ENCODE measurements at places on chromosomes 5 and 9.

DNA sequence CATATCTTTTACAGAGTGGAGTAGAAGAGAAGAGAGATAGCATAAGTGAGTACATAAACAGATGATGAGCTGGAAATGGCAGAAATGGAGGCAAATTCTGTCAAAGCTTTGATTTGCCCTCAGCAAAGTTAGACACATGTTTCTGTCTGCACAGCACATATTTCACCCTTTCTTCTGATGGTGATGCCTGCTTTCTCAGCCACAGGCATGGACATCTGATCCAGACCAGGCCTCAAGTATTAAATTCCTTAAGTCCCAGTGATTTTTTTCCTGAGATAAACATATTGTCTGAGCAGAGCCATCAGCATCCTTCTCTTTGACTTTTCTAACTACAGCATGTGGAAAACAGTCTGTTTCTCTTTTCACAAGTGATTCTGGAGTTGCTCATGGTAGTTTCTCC, 409.8 kb downstream of the MAN2A1 start:
- H3K27me3 ChIP-seq = no peaks in the 10 kb centered on the region
- H3K4me1 ChIP-seq = no peaks in the 10 kb centered on the region
- H3K27ac ChIP-seq = no peak overlapping the region

- H3K4me3 ChIP-seq = no peak overlapping the region
- H3K4me1 ChIP-seq = peaks cover 2% of the 10 kb centered on the region
- no peaks in the 10 kb centered on the region for H3K36me3 ChIP-seq
- no peak overlapping the region for H3K27ac ChIP-seq
- DNase-seq = no peak
Observed at GRCh38 chr5:62783374-62784057, 204.9 kb downstream of the LRRC70 start.

DNA sequence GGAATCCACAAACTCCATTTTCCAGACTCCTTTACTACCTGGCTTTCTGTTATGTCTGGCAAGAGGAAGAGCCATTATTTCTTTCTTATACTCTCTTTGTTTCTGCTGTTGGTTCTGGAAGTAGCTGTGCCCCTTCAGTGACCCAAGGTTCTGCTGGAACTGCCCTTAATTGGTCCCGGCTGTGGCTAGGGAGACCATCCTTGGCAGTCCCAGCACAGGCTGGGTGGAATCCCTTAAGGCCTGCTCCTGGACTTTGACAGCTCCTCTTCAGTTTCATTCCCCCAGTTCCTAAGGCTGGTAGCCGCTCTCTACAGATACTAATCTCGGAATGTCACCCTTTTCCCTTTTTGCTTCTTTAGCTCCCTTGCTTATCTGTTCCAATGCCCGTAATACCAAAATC, 81.9 kb upstream of the GLIS3 start:
- H3K27me3 ChIP-seq = peaks cover 2% of the 10 kb centered on the region
- no peak overlapping the region for H3K27ac ChIP-seq
- no peak overlapping the region for H3K4me3 ChIP-seq

GRCh38 chr5:149370878-149371277, 8.2 kb downstream of the IL17B start:
- no peaks in the 10 kb centered on the region for H3K27me3 ChIP-seq
- peaks cover 4% of the 10 kb centered on the region for H3K36me3 ChIP-seq
- no peak overlapping the region for H3K4me3 ChIP-seq
- DNase-seq = no peak
- no peaks in the 10 kb centered on the region for H3K4me1 ChIP-seq
- H3K27ac ChIP-seq = no peak overlapping the region

- peaks cover 12% of the 10 kb centered on the region for H3K4me1 ChIP-seq
- no peak overlapping the region for H3K27ac ChIP-seq
- H3K4me3 ChIP-seq = no peak overlapping the region
- H3K36me3 ChIP-seq = no peaks in the 10 kb centered on the region
- DNase-seq = no peak
Observed at GRCh38 chr9:113620377-113621161, 157.0 kb downstream of the RGS3 start.

DNA sequence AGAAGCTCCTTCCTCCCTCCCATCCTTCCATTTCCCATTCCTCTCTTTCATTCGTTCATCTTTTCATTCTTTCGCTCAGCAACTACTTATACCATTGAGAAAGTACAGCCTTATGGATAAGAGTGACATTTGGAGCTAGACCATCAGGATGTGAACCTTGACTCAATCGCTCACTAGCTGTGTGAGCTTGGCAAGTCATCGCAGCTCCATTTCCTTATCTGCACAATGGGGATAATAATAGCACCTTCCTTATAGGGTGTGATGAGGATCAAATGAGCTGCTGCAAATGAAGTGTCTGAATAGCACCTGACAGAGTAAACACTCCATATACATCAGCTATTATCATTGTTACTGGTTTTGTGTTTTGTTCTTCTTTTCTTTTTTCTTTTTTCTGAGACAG, 28.1 kb upstream of the SYNPO start:
- no peak overlapping the region for H3K4me3 ChIP-seq
- DNase-seq = no peak
- no peaks in the 10 kb centered on the region for H3K27me3 ChIP-seq
- H3K27ac ChIP-seq = no peak overlapping the region
- H3K4me1 ChIP-seq = no peaks in the 10 kb centered on the region

GRCh38 chr5:133273661-133274596, 222.1 kb downstream of the HSPA4 start:
- no peaks in the 10 kb centered on the region for H3K36me3 ChIP-seq
- H3K4me1 ChIP-seq = peaks cover 4% of the 10 kb centered on the region
- no peak for DNase-seq
- no peaks in the 10 kb centered on the region for H3K27me3 ChIP-seq
- no peak overlapping the region for H3K4me3 ChIP-seq
- H3K27ac ChIP-seq = no peak overlapping the region

- H3K4me3 ChIP-seq = no peak overlapping the region
- H3K36me3 ChIP-seq = no peaks in the 10 kb centered on the region
- DNase-seq = no peak
- H3K27me3 ChIP-seq = no peaks in the 10 kb centered on the region
- no peaks in the 10 kb centered on the region for H3K4me1 ChIP-seq
Observed at GRCh38 chr5:143205386-143205785, 198.1 kb downstream of the NR3C1 start.

GRCh38 chr5:6383376-6383775, 5.0 kb upstream of the MED10 start:
- peaks cover 4% of the 10 kb centered on the region for H3K27me3 ChIP-seq
- no peak for DNase-seq
- no peak overlapping the region for H3K27ac ChIP-seq
- peaks cover 9% of the 10 kb centered on the region for H3K4me1 ChIP-seq

GRCh38 chr9:30075022-30075421, 2309.4 kb upstream of the ACO1 start:
- H3K4me1 ChIP-seq = no peaks in the 10 kb centered on the region
- H3K27ac ChIP-seq = no peak overlapping the region
- H3K27me3 ChIP-seq = no peaks in the 10 kb centered on the region
- no peak for DNase-seq
- no peak overlapping the region for H3K4me3 ChIP-seq

DNA sequence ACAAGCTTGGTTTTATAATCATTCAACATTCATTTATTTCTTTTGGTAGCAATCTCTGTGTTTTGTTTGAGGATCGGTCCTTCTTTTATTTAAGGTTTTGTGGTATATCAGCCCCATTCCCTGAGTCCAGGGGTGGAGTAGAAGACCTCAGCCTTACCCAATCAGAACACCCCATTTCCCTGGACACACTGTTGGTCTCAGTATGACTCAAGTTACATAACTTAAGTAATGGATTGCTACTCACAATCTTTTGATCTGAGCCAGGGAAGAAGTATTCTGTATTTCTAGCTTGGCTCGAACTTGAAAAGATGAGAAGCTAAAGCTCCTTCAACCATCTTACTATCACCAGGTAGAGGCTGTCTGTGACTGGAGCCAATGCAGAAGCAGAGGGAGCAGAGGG, 175.2 kb upstream of the HAPLN1 start:
- no peak overlapping the region for H3K27ac ChIP-seq
- no peak overlapping the region for H3K4me3 ChIP-seq
- no peak for DNase-seq
- H3K4me1 ChIP-seq = no peaks in the 10 kb centered on the region
- no peaks in the 10 kb centered on the region for H3K36me3 ChIP-seq
- no peaks in the 10 kb centered on the region for H3K27me3 ChIP-seq

DNA sequence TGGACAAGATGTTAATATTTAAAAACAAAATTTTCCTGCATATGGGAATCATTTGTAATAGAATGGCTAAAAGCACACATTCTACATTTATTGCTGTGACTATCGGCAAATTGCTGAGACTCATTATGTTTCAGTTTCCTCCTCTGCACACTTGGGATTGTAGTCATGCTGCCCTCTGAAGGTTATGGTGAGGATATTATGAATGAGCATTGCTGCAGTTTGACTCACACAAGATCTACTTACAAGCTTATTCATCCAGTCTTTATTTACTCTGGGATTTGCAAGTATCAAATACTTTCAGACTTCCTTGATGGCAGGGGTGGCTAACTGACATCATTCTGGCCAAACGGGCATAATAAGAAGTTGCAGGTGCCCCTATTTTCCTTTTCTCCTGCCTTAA, 9.5 kb upstream of the NFIL3 start:
- no peaks in the 10 kb centered on the region for H3K36me3 ChIP-seq
- no peak overlapping the region for H3K27ac ChIP-seq
- no peak overlapping the region for H3K4me3 ChIP-seq
- H3K4me1 ChIP-seq = no peaks in the 10 kb centered on the region

DNA sequence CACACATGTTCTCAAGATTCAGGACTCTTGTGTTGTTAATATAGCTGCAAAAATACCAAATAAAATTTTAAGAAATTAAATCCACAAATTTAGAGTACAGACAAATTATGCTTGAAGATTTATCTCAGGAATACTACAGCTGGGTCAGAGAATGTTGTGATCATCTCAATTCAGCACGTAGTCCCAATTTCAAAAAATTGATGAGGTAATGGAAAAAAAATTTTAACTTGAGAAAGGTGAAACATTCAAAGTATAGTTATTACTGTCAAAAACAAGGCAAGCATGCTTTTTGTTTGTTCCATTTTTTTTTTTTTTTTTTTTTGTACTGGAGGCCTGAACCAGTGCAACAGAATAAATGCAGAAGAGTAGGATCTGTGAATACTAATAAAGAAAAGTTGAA, 29.4 kb downstream of the ICE1 start:
- no peak overlapping the region for H3K27ac ChIP-seq
- H3K27me3 ChIP-seq = no peaks in the 10 kb centered on the region
- peaks cover 46% of the 10 kb centered on the region for H3K36me3 ChIP-seq
- no peak overlapping the region for H3K4me3 ChIP-seq

- H3K4me1 ChIP-seq = no peaks in the 10 kb centered on the region
- no peaks in the 10 kb centered on the region for H3K27me3 ChIP-seq
- H3K4me3 ChIP-seq = no peak overlapping the region
- no peak for DNase-seq
- no peak overlapping the region for H3K27ac ChIP-seq
- H3K36me3 ChIP-seq = no peaks in the 10 kb centered on the region
Observed at GRCh38 chr5:18765304-18765703, 1131.0 kb downstream of the TAF11L14 start.

- H3K4me3 ChIP-seq = no peak overlapping the region
- H3K27me3 ChIP-seq = no peaks in the 10 kb centered on the region
- H3K4me1 ChIP-seq = peaks cover 18% of the 10 kb centered on the region
- no peak overlapping the region for H3K27ac ChIP-seq
Observed at GRCh38 chr5:76180814-76181805, 97.9 kb downstream of the SV2C start.

DNA sequence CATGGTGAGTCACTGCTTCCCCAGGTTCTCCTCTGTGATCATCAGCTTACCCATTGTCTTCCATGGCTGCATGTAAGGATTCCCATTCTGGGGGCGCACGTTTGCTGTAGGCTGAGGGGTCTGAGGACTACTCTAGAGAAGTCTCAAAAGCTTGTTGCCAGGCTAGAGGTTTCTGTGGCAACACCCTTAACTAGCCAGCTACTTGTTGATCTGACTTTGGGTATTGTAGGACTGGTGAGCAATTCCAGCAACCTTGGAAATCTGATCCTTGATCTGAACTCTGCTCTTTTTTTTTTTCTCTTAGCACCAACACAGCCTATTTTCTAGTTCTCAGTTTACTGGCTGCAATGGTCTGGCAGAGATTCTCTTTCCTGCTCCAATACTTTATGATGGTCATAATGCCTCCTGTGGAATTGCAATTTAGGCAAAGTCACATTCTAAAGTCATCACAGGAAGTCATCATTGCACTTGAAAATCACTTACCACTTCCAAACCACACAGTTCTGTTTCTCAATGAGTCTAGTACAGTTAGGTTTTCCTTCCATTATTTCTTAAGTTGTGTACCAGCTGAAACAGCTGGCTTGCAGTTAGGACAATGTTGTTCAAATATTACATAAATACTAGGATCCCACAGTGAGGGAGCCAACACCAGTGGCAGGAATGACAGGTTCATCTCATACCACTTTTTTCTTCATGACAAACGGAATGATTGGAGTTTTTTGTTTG, 110.3 kb downstream of the SLC12A2 start:
- DNase-seq = no peak
- H3K36me3 ChIP-seq = peaks cover 2% of the 10 kb centered on the region
- H3K4me3 ChIP-seq = no peak overlapping the region
- no peaks in the 10 kb centered on the region for H3K27me3 ChIP-seq
- H3K4me1 ChIP-seq = no peaks in the 10 kb centered on the region

GRCh38 chr5:127440831-127441230, 76.6 kb upstream of the PRRC1 start:
- H3K4me1 ChIP-seq = no peaks in the 10 kb centered on the region
- H3K27me3 ChIP-seq = no peaks in the 10 kb centered on the region
- no peak for DNase-seq
- no peaks in the 10 kb centered on the region for H3K36me3 ChIP-seq
- H3K4me3 ChIP-seq = no peak overlapping the region

- no peak overlapping the region for H3K4me3 ChIP-seq
- no peaks in the 10 kb centered on the region for H3K36me3 ChIP-seq
- H3K27me3 ChIP-seq = no peaks in the 10 kb centered on the region
- no peak for DNase-seq
- no peak overlapping the region for H3K27ac ChIP-seq
Observed at GRCh38 chr9:78533500-78533899, 236.6 kb downstream of the PSAT1 start.

GRCh38 chr5:9519537-9519936, 26.3 kb downstream of the SEMA5A start:
- H3K36me3 ChIP-seq = no peaks in the 10 kb centered on the region
- H3K27ac ChIP-seq = no peak overlapping the region
- H3K4me1 ChIP-seq = no peaks in the 10 kb centered on the region
- H3K4me3 ChIP-seq = no peak overlapping the region
- no peaks in the 10 kb centered on the region for H3K27me3 ChIP-seq
